Progenitor cell of endocrine pancreas (in vitro differentiated cells): ENCODE measurements at places on chromosomes 1 and 21. TPM values are rescaled to one million over a fixed set of nuclear protein-coding genes. Genes with fewer than 3 reads are reported as not detected.

GRCh38 chr1:240586006-240586405 lies 25.9 kb downstream of the GREM2 start:
- H3K27me3 ChIP-seq = peaks cover 14% of the 10 kb centered on the region
- H3K4me3 ChIP-seq = no peak overlapping the region
- H3K27ac ChIP-seq = no peak overlapping the region
- H3K36me3 ChIP-seq = no peaks in the 10 kb centered on the region

DNA sequence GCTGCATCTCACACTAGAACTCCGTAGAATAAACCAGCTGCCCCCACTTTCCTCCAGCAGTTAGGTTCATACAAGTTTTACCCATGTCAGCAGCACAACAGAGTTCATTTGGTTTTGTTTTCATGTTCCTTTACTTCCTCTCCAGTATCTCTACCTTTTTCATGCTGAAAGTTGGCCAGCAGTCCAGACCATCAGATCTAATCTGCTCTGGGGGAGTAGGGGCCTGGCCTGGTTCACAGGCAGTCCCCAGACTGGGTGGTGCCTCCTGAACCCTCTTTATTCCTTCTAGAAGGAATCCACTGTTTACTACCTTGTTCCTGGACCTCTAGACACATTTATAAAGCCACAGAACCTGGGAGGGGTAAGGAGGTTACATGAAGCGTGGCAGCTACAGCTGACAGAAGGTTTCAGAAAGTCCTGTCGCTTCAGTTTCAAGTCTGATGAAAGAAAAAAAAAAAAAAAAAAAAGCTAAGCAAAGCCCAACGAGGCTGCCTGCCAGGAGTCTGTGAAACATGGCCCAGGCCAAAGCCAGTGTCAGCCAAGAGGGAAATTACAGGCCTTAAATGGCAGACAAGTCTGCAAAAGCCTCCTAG lies 184.6 kb upstream of the JUN start:
- no peak overlapping the region for H3K27ac ChIP-seq
- H3K36me3 ChIP-seq = no peaks in the 10 kb centered on the region
- H3K4me3 ChIP-seq = no peak overlapping the region
- no peak for DNase-seq
- H3K27me3 ChIP-seq = peaks cover 10% of the 10 kb centered on the region

GRCh38 chr1:107491582-107491981 lies 350.7 kb downstream of the NTNG1 start:
- peaks cover 14% of the 10 kb centered on the region for H3K4me1 ChIP-seq
- no peak overlapping the region for H3K27ac ChIP-seq
- no peak overlapping the region for H3K4me3 ChIP-seq
- no peak for DNase-seq

- no peaks in the 10 kb centered on the region for H3K36me3 ChIP-seq
- no peak for DNase-seq
- no peaks in the 10 kb centered on the region for H3K27me3 ChIP-seq
- no peak overlapping the region for H3K27ac ChIP-seq
- H3K4me3 ChIP-seq = no peak overlapping the region
- no peaks in the 10 kb centered on the region for H3K4me1 ChIP-seq
Measured at GRCh38 chr21:24840287-24840686, 767.0 kb downstream of the MRPL39 start.

DNA sequence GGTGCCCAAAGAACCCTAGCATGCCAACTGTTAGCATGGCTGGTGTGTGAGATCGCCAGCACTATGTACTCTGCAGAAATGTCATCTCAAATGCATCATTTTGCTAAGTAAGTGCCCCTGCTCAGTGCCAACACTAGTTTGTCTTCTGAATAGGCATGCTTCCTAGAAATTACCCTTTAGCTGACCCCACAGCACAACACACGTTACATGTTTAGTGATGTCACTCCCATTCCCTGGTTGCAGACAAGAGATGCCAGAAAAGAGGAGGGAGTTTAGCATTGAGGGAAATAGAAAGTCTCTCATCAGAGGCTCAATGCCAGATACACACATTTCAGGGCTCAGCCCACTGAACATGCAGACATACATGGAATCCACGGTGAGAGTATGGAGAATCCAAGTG lies 9.3 kb upstream of the ST6GALNAC3 start:
- no peak overlapping the region for H3K27ac ChIP-seq
- H3K36me3 ChIP-seq = no peaks in the 10 kb centered on the region
- DNase-seq = no peak
- peaks cover 10% of the 10 kb centered on the region for H3K27me3 ChIP-seq
- peaks cover 18% of the 10 kb centered on the region for H3K4me1 ChIP-seq

GRCh38 chr1:94734963-94735901 lies 84.9 kb upstream of the SLC44A3 start:
- no peak overlapping the region for H3K4me3 ChIP-seq
- DNase-seq = no peak
- peaks cover 26% of the 10 kb centered on the region for H3K36me3 ChIP-seq
- H3K27me3 ChIP-seq = no peaks in the 10 kb centered on the region
- peak overlapping the region; percentile 80 for H3K27ac ChIP-seq
- H3K4me1 ChIP-seq = peaks cover 7% of the 10 kb centered on the region

- no peak for DNase-seq
- peaks cover 10% of the 10 kb centered on the region for H3K4me1 ChIP-seq
- H3K27ac ChIP-seq = peak overlapping the region; percentile 26
- no peak overlapping the region for H3K4me3 ChIP-seq
Measured at GRCh38 chr1:155531624-155532023, 31.0 kb downstream of the ASH1L start.

DNA sequence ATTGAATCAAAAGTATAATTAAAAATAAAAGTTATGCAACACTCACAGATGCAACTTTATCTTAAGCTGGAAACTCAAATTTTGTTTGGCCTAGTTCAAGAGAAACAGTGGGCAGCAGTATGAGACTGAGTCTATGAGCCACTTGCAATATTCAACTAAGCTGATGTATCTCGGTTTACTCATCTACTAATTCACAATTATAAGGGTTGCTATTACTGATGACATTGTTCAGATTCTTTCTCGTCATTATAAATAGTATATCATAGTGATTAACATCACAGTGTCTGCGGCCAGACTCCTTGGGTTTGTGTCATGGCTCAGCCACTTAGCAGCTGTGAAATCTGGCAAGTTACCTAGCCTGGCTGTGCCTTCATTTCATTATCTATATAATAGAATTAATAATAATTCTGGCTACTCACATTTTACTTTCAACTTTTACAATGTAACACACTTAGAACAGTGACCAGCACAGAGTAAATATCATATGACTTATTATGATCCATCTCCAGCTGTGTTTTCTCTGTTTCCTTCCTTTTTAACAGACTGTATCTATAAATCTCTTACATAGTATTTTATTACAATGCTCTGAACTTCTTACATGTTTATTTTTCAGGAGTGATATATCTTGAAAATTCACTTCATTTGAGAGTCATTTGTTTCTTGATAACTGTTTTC lies 194.3 kb upstream of the RGS18 start:
- DNase-seq = no peak
- no peak overlapping the region for H3K27ac ChIP-seq
- H3K4me1 ChIP-seq = no peaks in the 10 kb centered on the region
- H3K36me3 ChIP-seq = no peaks in the 10 kb centered on the region

DNA sequence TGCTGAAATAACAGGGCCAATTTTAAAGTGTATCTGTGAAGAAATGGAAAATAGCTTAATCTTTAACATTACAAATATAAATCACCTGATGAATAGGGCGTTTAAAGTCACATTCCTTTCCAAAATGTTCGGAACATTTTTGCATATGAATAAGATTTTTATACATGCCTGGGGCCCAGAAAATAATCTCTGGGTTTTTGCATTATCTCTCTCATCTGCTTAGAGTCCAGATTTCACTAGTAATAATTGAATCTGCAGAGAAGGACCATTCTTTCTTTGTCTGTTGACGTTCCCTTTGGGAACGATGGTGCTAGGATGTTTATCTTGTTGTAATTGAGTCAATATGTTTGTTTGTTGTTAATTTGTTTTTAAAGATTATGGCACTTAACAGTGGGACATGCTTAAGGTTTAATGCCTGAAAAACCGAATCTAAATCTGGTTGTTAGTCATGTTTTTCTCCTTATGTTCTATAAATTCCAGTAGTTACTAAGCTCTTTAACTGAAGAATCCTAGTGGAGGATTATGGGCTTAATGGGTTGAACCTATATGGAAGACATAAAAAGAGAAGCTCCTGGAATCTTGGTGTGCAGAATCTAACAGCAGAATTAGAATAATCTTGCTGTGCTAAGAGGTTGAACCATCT lies 140.6 kb downstream of the VPS13D start:
- peaks cover 24% of the 10 kb centered on the region for H3K36me3 ChIP-seq
- no peak overlapping the region for H3K27ac ChIP-seq
- DNase-seq = no peak

DNA sequence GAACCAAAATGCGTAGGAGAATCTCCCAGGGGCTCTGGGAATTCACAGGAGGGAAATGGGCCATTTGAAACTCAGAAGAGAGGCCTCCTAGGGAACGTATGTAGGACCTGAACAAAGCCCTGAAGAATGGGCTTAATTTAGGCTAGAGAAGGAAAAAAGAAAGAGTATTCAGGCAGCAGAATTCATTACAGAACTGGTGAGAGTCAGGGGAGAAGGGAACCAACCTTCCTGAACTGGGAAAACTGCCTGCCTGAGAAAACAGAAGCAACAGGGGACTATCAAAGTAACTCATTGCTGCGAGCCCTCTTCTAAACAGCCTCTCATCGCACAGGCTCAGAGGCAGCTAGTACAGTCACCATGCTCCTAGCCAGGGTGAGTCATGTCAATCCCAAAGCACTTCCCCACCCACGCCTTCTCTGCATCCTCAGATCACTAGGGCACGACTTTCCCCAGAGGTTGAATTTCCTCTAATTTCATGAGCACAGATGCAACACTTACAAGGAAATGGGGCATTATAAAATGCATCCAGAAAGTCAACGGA lies 98.1 kb downstream of the ADSS2 start:
- H3K36me3 ChIP-seq = peaks cover 2% of the 10 kb centered on the region
- peaks cover 6% of the 10 kb centered on the region for H3K4me1 ChIP-seq
- H3K27me3 ChIP-seq = peaks cover 38% of the 10 kb centered on the region
- no peak overlapping the region for H3K4me3 ChIP-seq
- H3K27ac ChIP-seq = no peak overlapping the region
- no peak for DNase-seq

GRCh38 chr1:85397490-85398032 lies 67.4 kb downstream of the DDAH1 start:
- no peaks in the 10 kb centered on the region for H3K27me3 ChIP-seq
- no peak for DNase-seq
- peaks cover 5% of the 10 kb centered on the region for H3K4me1 ChIP-seq
- H3K27ac ChIP-seq = peak overlapping the region; percentile 30
- no peak overlapping the region for H3K4me3 ChIP-seq
- peaks cover 1% of the 10 kb centered on the region for H3K36me3 ChIP-seq

- H3K4me1 ChIP-seq = peaks cover 2% of the 10 kb centered on the region
- no peak overlapping the region for H3K4me3 ChIP-seq
- no peak for DNase-seq
- no peaks in the 10 kb centered on the region for H3K27me3 ChIP-seq
Measured at GRCh38 chr1:111520053-111520452, 16.6 kb upstream of the ADORA3 start.

- H3K27ac ChIP-seq = no peak overlapping the region
- DNase-seq = no peak
- no peak overlapping the region for H3K4me3 ChIP-seq
Measured at GRCh38 chr1:23383577-23384311, 14.1 kb upstream of the ZNF436 start.

DNA sequence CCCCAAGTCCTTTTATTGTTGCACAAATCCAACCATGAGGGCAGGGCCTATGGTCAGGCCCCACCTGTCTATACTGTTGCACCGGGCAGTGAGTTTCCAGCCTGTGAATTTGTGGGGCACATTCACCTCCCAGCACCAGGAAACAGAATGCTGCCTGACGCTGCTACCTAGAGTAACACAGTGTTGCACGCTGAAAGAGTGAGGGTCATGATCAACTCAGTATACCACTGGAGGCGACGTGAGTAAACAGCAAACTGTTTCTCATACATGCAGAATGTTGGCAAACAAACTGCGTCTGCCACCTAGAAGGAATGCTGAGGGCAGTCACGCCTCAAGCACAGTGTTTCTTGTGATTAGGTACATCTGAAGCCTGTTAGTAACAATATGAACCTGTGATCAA lies 13.4 kb upstream of the LRRC47 start:
- no peak for DNase-seq
- H3K4me1 ChIP-seq = no peaks in the 10 kb centered on the region
- peaks cover 3% of the 10 kb centered on the region for H3K27me3 ChIP-seq
- H3K4me3 ChIP-seq = no peak overlapping the region

DNA sequence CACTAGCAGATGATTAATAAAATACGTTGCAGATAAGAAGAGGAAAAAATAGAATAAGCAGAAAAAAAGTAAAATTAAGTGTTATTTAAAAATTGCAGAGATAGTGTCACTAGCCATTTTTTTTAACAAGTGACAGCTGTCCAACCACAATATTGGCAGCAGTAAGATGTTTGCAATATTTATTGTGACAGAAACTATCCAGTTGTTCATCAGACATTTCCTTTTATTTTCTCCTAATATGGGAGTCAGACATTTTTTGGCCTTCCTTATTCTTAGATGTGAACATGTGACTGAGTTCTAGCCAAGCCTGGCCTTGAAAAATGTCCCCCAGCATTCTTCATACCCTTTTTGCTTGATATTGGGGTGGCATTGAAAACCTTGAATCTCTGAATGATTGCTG lies 3.4 kb upstream of the SPAG17 start:
- no peak for DNase-seq
- peaks cover 15% of the 10 kb centered on the region for H3K4me1 ChIP-seq

DNA sequence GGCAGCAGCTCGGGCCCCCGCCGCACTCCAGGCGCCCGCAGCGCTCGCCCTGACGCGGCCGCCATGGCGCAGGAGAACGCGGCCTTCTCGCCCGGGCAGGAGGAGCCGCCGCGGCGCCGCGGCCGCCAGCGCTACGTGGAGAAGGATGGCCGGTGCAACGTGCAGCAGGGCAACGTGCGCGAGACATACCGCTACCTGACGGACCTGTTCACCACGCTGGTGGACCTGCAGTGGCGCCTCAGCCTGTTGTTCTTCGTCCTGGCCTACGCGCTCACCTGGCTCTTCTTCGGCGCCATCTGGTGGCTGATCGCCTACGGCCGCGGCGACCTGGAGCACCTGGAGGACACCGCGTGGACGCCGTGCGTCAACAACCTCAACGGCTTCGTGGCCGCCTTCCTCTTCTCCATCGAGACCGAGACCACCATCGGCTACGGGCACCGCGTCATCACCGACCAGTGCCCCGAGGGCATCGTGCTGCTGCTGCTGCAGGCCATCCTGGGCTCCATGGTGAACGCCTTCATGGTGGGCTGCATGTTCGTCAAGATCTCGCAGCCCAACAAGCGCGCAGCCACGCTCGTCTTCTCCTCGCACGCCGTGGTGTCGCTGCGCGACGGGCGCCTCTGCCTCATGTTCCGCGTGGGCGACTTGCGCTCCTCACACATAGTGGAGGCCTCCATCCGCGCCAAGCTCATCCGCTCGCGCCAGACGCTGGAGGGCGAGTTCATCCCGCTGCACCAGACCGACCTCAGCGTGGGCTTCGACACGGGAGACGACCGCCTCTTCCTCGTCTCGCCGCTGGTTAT lies 2.8 kb downstream of the KCNJ9 start:
- H3K36me3 ChIP-seq = peaks cover 9% of the 10 kb centered on the region
- no peak overlapping the region for H3K27ac ChIP-seq
- H3K27me3 ChIP-seq = peaks cover 64% of the 10 kb centered on the region

- H3K4me1 ChIP-seq = peaks cover 6% of the 10 kb centered on the region
- no peak overlapping the region for H3K4me3 ChIP-seq
- no peaks in the 10 kb centered on the region for H3K36me3 ChIP-seq
Measured at GRCh38 chr1:111241797-111242196, 14.3 kb downstream of the CHI3L2 start.

SDE2 gene
- total RNA-seq = 15.0 and 15.1 TPM in 2 replicates

HMGCL gene
- 30.0 and 30.3 TPM in 2 replicates for total RNA-seq

CD2 gene
- total RNA-seq = not detected in 2 replicates

CASZ1 gene
- total RNA-seq = 23.6 and 28.5 TPM in 2 replicates

OR2M2 gene
- not detected in 2 replicates for total RNA-seq
